ENCODE measurements at places on chromosomes 7 and 10.

DNA sequence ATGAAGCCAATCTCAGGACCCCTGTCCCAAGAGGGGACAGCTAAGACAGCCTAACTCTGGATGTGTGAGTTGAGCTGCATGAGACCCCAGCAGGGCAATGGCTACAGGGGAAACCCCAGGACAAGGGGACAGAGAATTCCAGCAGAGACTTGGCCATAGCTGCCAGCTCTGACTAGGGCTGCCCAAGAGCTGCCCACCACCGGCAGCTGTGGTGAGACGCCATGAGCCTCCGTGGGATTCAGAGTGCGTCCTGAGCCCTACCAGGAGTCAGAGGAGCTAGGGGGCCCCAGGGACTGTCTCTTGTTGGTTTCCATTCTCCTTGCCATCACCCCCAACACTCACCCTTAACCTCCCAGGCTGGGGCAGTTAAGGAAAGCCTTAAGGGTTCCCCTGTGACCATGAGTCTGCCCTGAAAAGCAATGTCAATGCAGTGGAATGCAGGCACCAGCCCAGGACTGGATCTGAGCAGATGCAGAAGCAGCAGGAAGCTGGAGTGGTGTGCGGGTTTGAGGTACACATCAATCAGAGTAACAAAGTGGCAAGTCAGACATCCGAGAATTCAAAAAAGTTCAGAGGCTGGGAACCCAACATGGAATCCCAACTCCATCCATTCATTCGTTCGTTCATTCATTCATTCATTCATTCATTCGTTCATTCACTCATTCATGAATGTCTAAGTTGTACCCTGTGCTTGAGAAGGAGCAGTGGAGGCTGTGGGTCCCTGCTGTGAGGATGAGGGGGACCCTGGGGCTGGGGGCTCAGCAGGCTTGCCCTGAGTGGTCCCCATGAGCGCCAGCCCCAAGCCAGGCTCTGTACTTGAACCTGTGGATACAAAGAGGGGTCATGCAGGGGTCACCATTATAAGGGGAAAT, 52.9 kb downstream of the C10orf120 start:
- DNase-seq, result no peak

- DNase-seq, result no peak
Observed at GRCh38 chr10:113411456-113411855, 141.4 kb upstream of the HABP2 start.

GRCh38 chr10:62348029-62348428, 26.1 kb upstream of the ZNF365 start:
- DNase-seq, result no peak

GRCh38 chr7:64879086-64879730, 23.9 kb upstream of the ZNF273 start:
- no peak for DNase-seq

DNA sequence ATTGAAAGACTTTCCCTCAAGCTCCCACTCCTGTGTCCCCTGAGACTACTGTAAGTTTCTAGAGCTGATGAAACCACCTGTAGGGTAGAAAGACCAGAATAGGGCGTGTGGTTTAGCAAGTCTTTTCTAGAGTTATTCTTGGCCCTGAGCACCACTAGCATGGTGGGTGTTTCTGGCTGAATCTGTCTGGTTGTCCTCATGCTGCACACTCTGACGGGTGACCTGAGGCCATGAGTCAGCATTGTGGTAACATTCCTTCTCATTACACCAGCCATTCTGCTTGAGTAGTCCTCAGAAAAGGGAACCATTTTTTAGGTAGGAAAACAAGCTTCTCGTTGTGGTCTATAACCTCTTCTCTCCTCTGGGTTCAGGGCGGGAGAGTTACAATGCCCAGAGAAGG, 250.3 kb downstream of the SNX13 start:
- DNase-seq, result peak; percentile 4

GRCh38 chr7:138878856-138879255, 80.9 kb upstream of the ATP6V0A4 start:
- no peak for DNase-seq

- no peak for DNase-seq
Observed at GRCh38 chr10:55146032-55146431, 345.0 kb upstream of the PCDH15 start.

- DNase-seq, result no peak
Observed at GRCh38 chr10:67518756-67519155, 177.2 kb downstream of the CTNNA3 start.

DNA sequence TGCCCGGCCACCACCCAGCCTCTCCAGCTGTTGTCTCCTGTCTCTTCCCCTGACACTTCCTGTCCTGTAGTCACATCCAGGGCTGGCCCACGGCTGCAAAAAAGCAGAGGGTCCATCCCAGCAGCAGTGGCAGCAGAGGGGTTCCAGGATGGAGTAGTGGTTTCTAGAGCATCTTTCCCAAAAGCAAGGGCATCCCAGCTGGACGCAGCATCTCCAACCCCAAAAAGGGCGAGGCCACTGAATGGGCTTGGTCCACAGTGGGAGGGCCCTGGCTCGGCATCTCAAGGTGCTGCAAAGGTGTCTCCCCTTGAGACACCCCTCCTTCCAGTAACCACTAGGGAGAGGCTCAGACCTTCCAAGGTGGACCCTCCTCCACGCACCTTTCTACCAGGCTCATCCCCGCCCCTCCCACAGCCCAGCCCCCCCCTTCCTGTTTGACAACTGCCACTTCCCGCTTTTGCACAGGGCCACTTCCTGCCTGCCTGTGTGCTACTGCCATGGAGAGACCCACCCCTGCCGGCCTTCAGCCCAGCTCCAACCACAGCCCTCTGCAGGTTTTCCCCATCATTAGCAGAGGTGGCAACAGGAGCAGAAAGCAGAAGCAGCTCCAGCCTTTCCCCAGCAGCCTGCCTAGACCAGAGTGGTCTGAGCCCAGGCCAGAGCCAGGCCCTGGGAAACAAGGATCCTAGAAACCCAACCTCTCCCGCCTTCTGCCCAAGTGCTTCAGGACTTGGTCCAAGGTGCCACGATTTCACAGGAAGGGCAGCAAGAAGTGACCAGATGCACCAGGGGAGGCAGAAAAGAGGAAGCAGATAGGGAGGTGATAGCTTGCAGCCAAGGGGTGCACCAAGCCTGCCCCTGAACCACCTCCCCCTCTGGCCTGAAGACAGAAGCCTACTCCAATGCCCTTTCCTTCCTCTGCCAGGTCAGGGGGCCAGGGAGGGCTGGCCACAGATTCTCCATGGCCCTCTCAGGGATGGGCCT, 8.6 kb downstream of the CAMK2G start:
- DNase-seq, result peak; percentile 70

GRCh38 chr7:34107276-34107675, 201.9 kb downstream of the BMPER start:
- DNase-seq, result no peak

DNA sequence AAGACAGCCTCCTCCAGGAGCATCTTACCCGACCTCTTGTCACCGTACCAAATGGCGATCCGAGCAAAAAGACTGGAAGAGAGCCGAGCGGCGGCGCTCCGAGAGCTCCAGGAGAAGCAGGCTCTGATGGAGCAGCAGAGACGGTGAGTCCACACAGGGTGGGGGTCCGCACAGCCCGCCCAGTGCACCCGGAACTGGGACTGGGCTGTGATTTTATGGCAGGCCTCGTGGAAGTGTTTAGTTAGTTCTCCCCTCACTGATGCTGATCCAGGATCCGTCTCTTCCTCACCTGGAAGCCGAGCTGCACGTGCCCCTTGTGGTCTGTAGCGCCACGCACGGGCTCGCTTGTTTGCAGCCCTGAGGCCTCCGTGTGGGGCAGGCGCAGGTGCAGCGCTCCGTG, 19.6 kb downstream of the LRRC27 start:
- DNase-seq, result no peak

GRCh38 chr10:112304267-112304859, 21.2 kb downstream of the TECTB start:
- DNase-seq, result no peak

- DNase-seq, result no peak
Observed at GRCh38 chr10:112209684-112210131, 26.1 kb upstream of the GPAM start.

- peak; percentile 11 for DNase-seq
Observed at GRCh38 chr7:156827587-156828203, 65.3 kb downstream of the LMBR1 start.

GRCh38 chr10:132349766-132350165, 17.8 kb downstream of the LRRC27 start:
- no peak for DNase-seq

- no peak for DNase-seq
Observed at GRCh38 chr7:1288390-1288995, 55.8 kb downstream of the UNCX start.

DNA sequence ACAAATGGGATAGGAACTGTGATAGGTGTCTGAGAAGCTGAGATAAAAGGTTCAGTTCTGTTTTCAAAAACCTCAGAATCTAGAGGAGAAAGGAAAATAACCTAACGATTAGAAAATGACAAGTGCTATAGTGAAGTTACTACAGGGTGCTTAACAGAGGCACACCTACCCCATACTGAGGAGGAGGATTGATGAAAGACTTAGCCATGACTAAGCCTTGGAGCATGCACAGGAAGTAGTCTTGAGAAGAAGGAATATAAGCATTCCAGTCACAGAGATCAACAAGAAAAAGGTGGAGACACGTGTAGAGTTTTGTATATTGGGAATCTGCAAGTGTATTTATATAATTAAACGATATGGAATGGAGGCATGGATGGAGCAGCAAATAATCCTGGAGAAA, 1225.5 kb upstream of the CELF2 start:
- no peak for DNase-seq

GRCh38 chr10:71359364-71360046, 37.2 kb upstream of the CDH23 start:
- DNase-seq, result peak; percentile 20

GRCh38 chr7:44348851-44349781, 23.7 kb upstream of the CAMK2B start:
- DNase-seq, result no peak

DNA sequence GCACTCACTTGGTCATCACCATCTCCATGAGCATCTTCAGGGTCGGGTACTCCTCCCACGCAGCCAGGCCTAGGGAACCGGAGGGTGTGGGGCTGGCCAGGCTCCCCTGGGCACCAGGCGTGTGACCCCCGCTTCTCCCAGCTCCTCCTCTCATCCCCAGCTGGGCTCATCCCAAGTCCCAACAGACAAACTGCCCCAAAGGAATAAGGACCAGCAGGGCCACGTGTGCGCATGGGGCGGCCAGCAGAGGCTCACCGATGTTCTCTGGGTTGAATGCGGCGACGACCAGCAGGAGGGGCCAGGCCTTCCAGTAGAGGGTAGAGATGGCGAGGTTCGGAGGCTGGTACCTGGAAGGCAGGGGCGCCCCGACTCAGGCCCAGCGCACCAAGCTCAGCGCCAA, 14.9 kb downstream of the INTS1 start:
- DNase-seq, result no peak

DNA sequence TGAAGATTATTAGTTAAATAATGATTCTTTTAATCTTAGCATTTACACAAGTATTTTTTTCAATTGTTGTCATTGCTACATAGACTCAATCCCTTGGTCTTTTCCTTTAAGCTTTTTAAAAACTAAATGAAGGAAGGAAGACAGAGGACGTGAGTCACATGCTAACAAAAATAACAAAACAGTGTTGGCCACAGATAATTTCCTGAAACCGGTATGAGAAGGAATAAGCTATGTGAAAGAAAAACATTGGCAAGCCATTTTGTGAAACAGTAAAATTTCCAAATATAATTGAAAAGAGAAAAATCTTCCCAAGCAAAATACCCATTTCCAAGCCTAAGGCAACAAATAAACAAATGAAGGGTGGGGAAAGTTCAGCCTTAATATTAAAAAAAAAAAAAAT, 223.0 kb downstream of the AHR start:
- DNase-seq, result no peak

DNA sequence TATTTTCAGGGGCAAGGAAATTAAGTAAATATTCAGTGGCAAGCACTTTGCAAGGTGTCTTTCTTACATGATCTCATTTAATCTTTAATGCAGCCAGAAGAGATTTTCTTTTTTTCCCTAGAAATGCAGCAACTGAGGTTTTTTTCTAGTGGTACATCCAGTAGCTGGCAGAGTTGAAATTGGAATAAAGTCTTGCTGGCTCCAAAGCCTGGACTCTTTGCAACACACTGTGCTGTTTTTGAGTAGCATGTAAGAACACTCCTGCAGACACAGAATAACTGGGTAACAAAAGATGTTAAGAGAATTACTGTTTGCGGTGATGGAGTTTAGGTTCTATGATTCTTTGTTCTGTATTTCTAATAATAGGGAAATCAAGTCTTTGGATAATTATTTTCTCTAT, 123.6 kb downstream of the PON1 start:
- no peak for DNase-seq

GRCh38 chr10:37535459-37536246, 321.8 kb downstream of the ZNF248 start:
- no peak for DNase-seq

GRCh38 chr7:146922782-146923181, 806.2 kb downstream of the CNTNAP2 start:
- DNase-seq, result no peak

DNA sequence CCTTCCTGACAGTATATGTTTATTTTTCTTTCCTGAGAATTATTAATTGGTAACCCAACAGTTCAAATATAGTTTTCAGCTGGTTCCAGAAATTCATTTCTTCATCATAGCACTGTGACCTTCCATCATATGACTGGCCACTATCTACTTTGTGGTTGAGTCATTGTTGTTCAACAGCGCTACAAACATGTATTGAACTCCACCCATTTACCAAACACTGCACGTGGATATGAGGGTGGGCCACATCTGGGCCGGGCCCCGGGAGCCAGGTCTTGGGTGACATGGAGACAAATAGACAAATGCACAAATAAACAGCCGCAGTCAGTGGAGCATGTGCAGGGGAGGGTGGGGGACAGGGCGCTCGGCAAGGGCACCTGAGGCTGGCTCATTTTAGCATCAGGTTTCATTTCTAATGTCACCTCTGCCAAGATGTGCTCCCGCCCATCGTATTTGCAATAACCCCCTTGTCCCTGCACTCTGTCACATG, 24.0 kb upstream of the EEPD1 start:
- DNase-seq, result no peak

- no peak for DNase-seq
Observed at GRCh38 chr7:23445326-23445725, 25.0 kb downstream of the IGF2BP3 start.

- DNase-seq, result no peak
Observed at GRCh38 chr7:51219261-51219988, 97.2 kb downstream of the COBL start.

DNA sequence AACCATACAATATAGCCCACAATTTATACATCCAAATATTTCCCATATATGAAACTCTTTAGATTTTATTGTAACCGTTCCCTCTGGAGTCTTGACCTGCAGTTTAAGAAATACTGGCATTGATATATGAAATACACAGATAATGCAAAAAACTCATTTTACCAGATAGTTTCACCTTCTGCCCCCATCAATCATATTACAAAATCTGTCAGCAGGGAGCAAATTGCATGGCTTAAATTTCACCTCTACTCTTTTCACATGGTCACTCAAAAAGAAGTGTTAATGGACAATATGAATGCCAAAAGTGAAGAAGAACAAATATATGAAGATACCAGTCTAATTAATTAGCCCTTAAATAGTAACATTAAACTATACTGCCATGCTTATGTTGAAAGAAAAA, 57.0 kb upstream of the TMEM106B start:
- DNase-seq, result no peak

GRCh38 chr10:118903691-118904090, 125.8 kb upstream of the NANOS1 start:
- DNase-seq, result no peak
